HL-60 (cell line): ENCODE measurements at places on chromosomes 2 and 18.

DNA sequence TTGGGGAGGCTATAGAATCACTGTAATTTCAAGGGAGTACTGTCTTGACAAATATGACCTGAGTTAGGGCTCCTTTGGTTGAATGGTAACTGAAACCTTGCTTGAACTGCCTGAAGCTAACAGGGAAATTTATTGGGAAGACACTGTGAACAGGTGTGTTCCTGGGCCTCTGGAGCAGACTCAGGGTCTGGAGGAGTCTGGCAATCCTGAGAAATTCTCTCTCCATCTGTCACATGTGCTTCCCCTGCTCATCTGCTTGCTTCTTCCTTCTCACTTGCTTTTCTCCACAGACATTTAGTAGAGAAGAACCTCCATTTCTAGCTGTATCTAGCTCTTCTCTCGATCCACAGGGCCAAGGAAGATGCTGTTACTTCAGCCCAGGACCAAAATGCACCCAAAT is 476.5 kb downstream of the LRP1B start:
- no peak for DNase-seq

GRCh38 chr18:60053747-60054304 is 154.0 kb downstream of the PMAIP1 start:
- no peak for DNase-seq

DNA sequence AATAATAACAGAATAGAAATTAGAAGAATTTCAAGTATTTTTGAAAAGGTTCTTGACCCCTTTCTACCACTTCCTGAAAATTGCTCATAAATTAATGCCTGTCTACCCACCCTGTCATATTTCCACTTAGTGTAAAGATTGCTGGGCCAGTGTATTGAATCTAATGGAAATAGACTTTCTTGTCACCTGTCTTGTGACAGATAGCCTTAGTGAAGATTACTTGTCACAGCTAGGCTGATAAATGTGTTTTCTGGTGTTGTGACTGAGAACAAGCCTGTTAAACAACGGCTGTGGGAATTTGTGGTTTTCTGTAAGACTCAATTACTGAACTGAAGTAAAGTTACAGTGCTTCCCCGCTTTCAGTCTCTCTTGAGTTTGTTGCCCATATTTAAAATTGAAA is 37.0 kb downstream of the PIK3C3 start:
- DNase-seq = no peak

GRCh38 chr2:188663301-188663700 is 310.9 kb upstream of the COL3A1 start:
- no peak for DNase-seq

DNA sequence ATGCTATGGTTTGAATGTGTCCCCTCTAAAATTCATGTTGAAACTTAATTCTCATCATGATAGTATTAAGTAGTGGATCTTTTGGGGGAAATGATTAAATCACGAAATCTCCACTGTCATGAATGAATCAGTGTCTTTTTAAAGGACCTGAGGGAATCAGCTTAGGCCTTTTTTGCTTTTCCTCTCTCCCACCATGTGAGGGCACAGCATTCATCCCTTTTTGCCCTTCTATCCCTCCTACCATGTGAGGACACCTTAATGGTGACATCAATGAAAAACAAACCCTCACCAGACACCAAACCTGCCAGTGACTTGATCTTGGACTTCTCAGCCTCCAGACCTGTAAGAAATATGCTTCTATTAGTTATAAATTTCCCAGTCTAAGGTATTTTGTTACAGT is 247.1 kb upstream of the UBE2E3 start:
- DNase-seq = no peak

- DNase-seq = no peak
Observed at GRCh38 chr2:123791684-123792083, 233.4 kb upstream of the CNTNAP5 start.

GRCh38 chr2:8479298-8479697 is 202.6 kb upstream of the ID2 start:
- DNase-seq = no peak

DNA sequence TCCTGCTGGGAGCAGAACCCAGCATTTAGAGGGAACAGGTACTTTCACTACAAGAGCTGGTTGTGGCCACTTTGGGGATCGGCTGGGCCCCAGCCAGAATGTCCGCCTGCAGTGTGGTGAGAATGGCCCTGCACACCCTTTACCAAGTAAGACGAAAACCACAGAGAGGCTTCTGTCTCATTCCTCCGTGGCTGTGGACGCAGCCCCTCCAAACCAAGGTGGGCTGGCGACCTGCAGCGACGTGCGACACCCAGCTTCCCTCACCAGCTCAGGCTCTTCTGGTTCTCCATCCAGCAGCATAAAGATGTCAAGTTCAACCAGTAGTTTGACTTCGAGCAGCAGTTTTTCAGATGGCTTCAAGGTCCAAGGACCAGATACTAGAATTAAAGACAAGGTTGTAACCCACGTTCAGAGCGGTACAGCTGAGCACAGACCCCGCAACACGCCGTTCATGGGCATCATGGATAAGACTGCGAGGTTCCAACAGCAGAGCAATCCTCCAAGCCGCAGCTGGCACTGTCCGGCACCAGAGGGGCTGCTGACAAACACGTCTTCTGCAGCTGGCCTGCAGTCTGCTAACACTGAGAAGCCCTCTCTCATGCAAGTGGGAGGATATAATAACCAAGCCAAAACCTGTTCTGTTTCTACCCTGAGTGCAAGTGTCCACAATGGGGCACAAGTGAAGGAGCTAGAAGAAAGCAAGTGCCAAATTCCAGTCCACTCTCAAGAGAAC is 56.2 kb downstream of the WDSUB1 start:
- no peak for DNase-seq

GRCh38 chr2:169038338-169038757 is 7.2 kb upstream of the ABCB11 start:
- peak; percentile 54 for DNase-seq

DNA sequence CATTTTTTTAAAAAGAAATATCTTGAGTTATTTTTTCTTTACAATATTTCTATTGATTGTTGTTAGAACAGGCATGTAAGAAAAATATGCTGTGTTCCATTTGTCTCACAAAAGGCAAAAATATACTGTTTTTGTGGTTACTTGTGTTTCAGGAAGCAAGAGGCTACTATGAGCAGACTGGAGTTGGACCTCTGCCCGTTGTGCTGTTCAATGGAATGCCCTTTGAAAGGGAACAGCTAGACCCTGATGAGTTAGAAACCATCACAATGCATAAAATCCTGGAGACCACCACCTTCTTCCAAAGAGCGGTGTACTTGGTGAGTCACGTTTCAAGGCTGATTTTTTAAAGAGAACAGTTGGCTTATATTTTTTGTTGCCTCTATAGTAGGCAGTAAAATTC is 54.7 kb downstream of the UGGT1 start:
- no peak for DNase-seq

GRCh38 chr2:70828914-70829824 is 6.4 kb downstream of the CD207 start:
- DNase-seq = no peak

GRCh38 chr18:63062246-63062645 is 257.3 kb downstream of the BCL2 start:
- no peak for DNase-seq

DNA sequence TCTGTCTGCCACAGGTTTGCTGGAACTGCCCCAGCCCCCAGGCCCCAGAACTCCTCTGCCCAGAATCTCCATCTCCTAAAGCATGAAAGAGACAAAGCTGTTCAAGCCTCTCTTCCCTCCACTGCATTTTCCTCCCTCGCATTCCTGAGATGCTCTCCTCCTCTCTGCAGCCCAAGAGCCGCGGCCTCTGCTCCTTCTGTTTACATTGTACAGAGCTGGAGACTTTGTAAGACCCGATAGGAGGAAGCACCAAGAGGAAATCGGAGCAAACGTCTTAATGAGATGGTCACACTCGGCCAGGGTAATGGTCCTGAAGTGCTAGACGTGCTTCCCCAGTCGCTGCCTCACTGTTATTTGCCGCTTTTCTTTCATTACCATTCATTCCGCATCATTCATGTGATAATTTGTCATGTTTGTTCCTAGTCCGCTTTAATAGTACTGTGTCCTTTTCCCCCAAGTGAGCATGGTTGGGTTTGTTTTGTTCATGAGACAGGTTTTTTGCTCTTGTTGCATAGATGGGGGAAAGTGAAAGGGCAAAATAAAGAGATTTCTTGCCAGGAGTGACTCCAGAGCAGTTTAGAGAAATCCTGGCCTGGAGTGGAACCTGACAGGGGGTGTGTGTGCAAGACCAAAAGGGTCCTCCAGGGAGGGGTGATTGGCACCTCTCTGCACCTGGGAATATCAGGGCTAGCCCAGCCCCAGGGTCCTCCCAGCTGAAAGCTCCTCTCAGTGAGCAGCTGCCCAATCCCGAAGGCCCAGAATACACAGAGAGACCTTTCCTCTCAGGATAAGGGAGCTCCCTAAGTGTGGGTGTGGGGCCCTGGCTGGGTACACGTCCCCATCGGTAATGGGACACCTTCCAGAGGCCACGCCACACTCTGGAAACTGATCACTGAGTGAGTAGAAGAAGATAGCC is 44.9 kb upstream of the ID2 start:
- no peak for DNase-seq

DNA sequence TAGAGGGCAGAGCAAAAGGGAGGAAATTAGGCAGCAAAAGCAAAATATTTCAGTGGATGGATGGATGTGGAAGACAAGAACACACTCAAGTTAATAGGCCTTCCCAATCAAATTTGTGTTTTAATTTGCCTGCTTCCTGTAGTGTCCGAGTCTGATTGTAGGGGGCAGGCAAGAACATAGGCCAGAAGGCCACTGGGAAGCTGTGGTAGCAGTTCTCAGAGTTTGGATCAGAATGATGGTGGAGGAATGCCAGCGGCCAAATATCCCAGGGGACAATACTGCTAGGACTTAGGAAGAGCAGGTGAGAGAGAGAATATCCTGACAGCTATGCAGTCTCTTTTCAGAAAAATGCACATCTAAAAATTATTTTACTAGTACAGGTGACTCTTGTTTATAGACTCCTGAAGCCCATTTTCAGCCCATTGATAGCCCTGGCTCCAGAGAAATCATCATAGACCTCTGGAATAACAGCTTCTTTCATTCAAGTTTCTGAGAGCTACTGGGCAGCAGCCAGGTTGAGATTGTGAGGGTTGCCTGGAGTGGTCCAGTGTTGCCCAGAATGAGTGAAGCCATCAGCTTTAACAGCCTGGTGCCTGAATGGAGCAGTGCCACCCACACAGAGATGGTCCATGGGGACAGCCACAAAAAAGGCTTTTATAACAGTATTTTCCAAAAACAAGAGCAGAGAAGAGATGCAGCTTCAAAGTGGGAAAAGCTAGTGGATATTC is 19.1 kb upstream of the SERPINE2 start:
- no peak for DNase-seq

DNA sequence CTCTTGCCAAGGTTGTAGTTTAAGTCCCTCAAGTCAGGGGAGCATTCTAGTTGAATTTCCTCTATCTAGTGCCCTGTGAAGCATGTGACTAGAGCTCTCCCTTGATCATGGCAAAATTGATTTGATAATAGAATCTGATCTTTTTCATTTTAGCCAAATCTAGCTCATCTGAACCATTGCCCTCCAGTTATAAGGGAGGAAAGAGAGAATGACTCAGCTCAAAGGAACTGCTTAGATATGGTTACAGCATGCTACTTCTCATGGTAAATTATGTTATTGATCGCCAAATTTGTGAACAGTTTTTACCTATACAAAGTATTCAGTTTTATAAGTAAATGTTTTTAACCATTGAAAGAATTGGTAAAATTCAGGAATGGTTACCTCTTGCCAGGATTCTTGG is 100.8 kb downstream of the GPR39 start:
- no peak for DNase-seq

DNA sequence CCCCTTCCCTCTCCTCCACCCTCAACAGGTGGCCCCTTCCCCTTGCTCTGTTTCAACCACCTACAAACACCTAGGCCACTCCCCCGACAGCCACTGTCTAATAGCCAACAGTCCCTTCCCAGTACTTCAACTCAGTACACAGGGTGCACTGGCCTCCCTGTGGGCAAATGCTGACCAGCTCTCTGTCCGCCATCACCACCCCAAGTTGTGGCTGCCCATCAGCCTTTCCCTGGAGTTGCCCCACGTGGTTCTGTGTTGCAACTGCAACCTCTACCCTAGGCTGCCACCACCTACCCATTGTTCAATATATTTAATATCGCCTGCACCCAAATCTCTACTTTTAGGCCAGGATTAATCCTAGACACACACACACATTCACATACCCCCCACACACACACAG is 173.5 kb downstream of the MREG start:
- DNase-seq = no peak
